LoVo (cell line): ENCODE measurements at places on chromosomes 2 and 18.

DNA sequence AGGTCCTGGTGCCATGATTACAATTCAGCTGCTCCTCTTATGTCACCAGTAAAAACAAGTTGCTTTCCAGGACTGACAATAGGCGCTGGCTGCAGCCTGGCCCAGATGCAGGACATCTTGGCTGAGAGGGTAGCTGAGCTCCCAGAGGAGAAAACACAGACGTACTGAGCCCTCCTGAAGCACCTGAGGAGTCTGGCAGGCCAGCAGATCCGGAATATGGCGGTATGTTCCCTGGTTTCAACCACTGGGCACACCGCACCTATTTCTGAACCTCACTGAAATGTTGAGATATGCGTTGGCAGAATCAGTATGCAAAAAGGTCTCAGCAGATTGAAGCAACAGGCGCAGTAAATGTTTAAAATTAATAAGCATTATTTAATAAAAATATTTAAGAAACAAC is 73.1 kb upstream of the BZW1 start:
- DNase-seq = no peak

DNA sequence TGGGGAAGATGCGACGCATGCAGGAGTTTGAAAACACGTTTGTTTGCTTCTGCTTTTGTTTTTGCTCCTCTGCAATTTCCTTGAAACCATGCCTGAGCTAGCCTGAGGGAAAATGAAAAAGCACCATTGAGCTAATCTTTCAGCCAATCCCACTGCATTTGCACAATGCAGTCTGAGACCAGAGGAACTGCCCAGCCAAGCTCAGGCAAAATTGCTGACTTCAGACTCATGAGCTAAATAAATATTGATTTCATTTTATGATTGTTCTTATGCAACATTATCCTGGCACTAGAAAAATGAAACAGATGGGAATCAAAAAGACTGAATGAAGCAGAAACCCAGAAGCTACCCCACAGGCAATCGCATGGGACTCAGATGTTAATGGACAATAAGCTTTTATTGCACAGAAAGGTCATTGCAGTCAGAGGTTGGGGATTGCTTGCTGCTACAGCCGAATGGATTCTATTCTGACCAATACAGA is 37.0 kb downstream of the TPRKB start:
- DNase-seq = no peak

DNA sequence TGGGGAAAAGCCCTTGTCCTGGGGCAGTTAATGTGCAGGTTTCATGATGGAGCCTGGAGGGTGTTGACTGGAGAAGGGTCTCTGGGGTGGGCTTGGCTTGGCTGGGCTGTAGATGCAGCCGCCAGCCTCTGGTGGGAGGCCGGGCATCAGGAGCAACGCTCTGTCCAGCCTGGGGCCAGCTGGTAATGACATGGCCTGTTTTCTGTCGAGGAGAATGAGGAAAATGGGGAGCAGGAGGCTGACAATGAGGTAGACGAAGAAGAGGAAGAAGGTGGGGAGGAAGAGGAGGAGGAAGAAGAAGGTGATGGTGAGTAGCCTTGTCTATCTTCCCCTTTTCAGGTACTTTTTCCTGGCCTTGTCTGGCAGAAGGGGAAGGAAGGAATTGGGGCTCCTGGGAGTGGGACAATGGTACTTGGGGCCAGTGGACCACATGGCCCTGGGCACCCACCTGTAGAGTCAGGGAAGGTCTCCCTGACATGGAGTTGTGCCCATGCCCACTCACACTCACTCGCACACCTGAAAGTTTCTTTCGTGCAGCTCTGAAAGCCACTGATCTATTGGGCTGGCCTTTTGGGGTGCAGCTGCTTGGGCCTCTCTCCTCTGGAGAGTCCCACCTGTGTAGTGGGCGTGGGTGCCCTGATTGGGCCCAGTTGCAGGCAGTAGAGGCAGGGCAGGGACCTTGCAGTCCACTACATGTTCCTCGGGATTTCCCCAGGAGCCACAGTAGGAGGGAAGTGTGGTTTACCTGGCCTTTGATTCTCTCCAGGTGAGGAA is 3.5 kb downstream of the PTMA start:
- DNase-seq = no peak

DNA sequence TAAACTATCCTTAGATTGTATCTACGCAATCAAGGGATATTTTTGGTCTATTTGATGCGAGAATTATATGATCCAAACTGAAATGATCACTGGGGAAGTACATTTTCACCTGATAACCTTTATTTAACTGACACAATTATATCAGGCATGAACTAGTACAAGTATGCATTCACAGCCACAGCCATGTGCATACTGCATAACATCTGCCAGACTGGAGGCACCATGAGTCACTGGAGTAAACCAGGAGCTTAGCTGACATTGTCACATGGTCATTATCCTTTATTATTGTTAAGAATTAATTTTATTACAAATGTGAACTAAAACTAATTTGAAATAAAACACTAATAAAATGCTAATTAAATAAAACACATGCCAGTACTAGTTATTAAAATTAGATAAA is 1127.1 kb downstream of the DPP10 start:
- DNase-seq = no peak

GRCh38 chr2:151020411-151020810 is 241.3 kb downstream of the RBM43 start:
- DNase-seq = no peak

DNA sequence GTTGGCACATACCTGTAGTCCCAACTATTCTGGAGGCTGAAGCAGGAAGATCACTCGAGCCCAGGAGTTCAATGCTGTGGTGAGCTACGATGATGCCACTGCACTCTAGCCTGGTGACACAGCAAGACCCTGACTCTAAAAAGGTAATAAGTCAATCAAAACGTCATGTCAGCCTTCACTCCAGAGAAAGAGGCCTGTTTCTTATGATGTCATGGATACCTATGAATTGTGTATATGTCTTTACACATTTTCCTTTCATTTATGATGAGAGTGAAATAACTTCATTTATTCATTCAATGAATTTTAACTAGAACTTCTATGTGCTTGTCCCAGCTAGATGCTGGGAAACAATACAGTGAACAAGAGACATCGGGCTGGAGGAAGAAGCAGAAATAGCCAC is 25.0 kb upstream of the ID2 start:
- DNase-seq = no peak

GRCh38 chr2:240131941-240132650 is 4.0 kb downstream of the COPS9 start:
- no peak for DNase-seq

DNA sequence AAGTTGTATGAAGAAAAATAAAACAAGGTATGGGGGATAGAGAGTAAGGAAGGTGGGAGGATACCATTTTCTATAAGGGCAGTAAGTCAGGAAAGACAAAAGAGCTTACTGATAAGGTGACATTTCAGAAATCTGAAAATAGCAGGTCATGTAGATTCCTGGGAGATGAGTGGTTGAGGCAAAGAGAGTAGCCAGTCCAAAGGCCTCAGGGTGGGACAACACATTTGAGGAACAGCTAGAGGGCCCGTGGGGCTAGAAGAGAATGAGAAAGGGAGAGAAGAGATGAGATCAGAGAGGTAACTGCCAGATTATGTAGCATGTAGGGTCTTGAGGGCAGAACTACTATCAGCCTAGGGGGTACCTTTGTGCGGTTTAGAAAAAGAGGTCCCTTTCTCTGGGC is 2.9 kb downstream of the CLHC1 start:
- no peak for DNase-seq

- peak; percentile 14 for DNase-seq
Observed at GRCh38 chr2:221629468-221629867, 57.4 kb upstream of the EPHA4 start.

- DNase-seq = no peak
Observed at GRCh38 chr2:209253544-209253943, 170.3 kb upstream of the MAP2 start.

DNA sequence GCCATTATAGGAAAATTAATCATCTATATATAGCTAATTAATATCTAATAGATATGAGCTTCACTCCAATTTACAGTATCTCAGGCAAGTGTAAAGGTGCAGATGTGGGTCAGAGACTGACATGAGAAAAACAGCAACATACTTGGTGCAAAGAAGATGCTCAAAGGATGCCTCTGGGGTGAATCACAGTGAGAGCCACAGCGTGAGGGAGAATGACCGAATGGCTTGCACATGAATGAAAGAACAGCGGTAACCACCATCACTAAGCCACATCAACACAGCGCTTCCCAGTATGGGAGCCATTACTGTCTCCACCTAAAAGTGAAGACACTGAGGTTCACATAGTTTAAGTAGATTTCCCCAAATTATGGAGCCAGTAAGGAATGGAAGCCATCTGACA is 423.4 kb upstream of the ID2 start:
- DNase-seq = no peak

DNA sequence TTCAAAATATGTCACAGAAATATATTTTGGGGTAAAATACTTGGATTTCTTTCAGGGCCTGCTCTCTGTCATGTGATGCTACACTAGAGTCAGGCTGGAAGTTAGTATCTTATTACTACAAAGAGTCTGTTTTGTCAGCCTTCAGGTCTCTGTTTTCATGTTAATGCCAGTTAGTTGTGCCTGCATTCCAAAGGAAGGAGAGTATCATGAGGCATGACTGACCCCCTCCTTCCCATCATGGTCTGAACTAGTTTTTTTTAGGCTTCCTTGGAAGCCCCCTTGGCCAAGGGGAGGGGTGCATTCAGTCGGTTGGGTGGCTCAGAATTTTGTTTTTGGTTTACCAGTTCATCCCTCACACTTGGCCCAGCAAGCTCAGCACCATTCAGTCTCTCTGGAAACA is 318.0 kb downstream of the ALK start:
- no peak for DNase-seq

GRCh38 chr2:39854771-39855170 is 75.7 kb upstream of the THUMPD2 start:
- no peak for DNase-seq

DNA sequence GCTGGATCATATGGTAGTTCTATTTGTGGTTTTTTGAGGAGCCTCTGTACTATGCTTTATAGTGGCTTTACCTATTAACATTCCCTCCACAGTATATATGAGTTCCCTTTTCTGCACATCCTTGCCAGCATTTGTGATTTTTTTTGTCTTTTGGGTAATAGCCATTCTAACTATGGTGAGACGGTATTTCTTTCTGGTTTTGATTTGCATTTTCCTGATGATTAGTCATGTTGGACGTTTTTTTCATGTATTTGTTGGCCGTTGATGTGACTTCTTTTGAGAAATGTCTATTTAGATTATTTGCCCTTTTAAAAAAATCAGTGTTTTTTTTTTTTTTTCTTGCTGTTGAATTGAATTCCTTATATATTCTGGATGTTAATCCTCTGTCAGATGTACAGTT is 31.1 kb downstream of the ACTR3 start:
- no peak for DNase-seq

DNA sequence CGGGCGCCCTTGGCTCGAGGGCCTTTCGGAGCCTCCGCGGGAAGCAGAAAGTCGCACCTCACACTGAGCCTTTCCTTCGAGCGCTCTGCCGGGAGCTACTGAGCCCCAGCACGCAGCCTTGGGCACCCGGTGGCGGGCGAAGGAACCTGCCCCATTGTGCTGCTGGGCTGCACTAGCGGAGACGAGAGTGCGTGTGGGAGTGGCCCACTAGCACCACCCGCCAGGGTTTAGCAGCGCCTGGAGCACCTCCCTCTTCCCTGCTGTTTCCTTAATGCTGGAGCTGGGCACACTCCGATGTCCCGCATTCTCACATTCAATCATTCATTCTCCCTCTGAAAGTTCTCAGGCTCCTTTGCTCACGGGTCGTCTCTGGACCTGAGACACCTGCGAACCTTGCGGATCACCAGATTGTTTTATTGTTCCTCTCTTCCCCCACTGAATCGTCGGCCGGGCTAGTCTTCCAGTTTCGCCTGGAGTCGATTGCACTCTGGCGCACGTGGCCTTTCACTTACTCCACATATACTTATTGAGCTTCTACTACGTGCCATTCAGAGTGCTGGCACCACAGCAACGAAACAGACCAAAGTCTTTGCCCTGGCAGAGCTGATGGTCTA is 8.5 kb upstream of the PAX3 start:
- peak; percentile 36 for DNase-seq

DNA sequence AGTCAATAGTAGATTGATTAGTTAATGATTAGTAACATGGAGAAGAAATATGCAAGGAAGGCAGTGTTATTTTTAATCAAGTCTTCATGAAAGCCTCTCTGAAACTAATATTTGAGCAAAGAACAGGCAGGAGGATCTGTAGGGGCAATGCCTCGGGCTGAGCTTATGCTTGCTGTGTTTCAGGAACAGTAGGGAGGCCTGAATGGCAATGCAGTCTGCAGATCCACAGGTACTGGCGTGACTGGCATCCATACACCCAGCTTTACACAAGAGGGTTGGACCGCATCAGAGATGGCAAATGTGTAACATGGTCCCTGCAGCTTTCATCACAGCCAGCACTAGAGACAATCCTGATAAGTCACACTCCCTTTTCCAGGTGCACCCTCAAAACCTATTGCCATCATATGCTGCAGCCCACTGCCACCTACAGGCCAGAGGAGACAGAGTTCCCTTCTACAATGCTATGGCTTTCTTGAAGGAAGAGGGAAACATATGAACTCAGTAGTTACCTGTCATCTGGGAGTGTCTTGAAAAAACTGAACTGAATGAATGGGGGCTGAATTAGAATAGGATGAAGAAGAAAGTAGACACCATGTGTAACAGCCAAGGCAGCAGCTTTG is 582.4 kb upstream of the RAB6C start:
- DNase-seq = peak; percentile 37

DNA sequence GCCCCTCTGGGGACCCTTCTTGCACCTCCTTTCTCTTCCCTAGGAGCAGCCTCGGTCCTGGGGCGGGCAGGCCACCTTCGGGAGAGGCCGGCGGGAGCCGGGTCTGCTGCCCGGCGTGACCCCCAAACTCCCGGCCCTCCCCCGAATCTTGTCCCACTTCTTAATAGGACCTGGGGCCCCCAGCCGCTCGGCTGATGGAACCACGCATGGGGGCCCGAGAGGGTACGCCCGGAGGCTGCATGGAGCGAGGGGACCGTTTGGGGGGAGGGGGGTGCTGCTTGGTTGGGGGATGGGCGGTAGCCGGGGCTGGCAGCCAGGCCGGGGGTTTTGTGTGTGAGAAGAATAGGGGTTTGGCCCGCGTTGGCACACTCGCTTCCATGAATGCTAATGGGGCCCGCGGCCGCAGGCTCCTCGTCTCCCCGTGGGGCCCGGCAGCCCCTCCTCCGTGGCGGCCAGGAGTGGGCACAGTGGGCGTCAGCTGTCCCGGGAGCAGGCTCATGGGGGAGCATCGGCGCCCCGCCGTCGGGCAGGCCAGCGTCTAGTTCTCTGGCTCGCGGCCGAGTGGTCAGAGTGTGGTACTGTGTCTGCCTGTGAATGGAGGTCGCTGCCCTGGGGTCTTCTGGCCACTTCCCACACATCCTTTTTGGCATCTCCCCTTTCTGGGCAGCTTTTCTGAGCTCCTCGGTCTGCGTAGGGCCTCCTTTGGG is 1.0 kb downstream of the GAREM2 start:
- DNase-seq = no peak

GRCh38 chr2:221389904-221390303 is 182.2 kb downstream of the EPHA4 start:
- DNase-seq = no peak
